Fibroblast of lung (primary cell): ENCODE measurements at places on chromosomes 12 and 14. TPM values are rescaled to one million over a fixed set of nuclear protein-coding genes. Genes with fewer than 3 reads are reported as not detected.

Gene RAPGEF3
- total RNA-seq = 1.0 and 2.8 TPM in 2 replicates

Gene GCH1
- total RNA-seq = 1.5 and 6.4 TPM in 2 replicates

Gene NOS1
- under 0.01 TPM in 2 replicates for total RNA-seq

DNA sequence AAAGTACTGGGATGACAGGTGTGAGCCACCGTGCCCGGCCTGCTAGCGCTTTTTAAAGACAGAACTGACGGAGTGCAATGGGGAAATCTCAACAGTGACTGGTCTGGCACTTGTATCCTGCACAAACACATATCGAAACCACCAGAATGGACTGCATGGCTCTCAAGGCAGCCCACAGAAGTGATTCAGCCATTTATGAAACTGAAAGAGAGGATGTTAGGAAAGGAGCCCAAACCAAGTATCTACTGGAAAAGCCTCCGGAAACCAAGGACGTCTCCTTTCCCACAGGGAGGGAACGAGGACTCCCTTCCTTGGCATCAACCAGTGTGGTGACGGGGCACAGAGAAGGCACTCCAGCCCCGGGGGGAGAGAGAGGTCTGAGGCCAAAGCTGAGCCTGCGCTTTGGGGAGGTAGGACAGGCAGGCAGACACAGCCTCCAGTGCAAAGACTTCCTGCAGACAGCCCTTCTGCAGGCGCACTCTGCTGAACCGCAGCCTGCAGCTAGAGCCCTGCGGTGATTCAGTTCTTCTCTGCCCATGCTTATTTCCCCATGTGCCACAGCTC lies 16.5 kb downstream of the SLC15A4 start:
- DNase-seq = no peak

GRCh38 chr14:106372870-106373652 lies 846.7 kb downstream of the TMEM121 start:
- DNase-seq = no peak

Gene MEG3
- 95.0 and 182 TPM in 2 replicates for total RNA-seq

GRCh38 chr14:99579903-99580571 lies 24.0 kb downstream of the CCDC85C start:
- DNase-seq = peak; percentile 97

DNA sequence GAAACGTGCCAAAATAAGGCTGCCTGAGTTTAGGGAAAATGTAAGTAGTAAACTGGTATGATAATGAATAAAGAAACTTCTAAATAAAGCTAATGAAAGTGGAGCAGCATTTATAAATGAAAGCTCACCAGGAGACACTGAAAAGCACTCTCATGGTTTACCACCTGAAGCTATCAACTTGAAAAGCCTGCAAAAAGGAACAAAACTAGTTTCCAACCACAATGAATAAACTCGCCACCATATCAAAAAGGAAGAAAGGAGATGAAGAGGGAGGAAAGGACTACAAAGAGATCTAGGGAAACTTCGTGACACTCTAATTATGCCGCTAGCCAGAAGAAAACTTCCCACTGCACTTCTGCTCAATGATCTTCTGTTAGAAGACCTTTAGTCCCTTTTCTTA lies 66.7 kb downstream of the MED13L start:
- no peak for DNase-seq

Gene IL22
- not detected in 2 replicates for total RNA-seq

DNA sequence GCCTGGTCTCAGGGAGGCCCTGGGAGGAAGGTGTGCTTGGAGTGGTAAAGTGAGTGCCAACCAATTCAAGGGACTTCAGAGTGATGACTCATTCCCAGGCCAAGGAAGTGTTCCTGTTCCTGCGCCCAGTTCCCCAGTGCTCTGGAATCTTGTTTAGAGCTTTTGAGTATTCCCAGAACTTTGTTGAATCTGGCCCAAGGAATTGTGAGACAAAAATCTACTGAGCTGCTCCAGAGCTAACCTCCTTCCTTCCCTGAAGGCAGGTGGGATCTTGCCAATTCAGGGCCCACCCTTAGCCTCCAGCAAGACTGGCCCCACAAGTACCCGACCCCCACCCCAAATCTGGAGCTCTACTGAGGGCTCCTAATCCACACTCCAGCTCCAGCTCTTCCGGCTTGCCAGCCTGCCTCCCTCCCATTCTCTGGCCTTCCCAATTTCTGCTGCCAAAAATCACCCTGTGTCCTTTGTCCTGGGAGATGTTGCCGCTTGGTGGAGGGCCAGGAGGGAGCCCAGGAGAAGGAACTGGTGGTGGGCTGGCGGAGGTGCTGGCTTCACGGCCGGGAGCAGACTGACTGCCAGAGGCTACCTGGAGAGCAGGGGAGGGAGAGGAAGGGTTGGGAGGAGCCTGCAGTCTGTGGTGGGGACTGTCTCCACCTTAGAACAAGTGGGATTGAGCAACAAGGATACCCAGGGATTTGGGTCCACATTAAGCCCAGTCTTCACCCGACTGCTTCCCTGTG lies 2.0 kb upstream of the ATN1 start:
- DNase-seq = peak; percentile 92

- peak; percentile 95 for DNase-seq
Measured at GRCh38 chr12:10716704-10717315, 6.3 kb downstream of the YBX3 start.

Gene KRT79
- not detected in 2 replicates for total RNA-seq

Gene MYH6
- total RNA-seq = not detected in 2 replicates

- DNase-seq = no peak
Measured at GRCh38 chr12:53966085-53966384, 6.9 kb upstream of the HOXC11 start.

Gene HHIPL1
- total RNA-seq = 7.7 and 9.9 TPM in 2 replicates

DNA sequence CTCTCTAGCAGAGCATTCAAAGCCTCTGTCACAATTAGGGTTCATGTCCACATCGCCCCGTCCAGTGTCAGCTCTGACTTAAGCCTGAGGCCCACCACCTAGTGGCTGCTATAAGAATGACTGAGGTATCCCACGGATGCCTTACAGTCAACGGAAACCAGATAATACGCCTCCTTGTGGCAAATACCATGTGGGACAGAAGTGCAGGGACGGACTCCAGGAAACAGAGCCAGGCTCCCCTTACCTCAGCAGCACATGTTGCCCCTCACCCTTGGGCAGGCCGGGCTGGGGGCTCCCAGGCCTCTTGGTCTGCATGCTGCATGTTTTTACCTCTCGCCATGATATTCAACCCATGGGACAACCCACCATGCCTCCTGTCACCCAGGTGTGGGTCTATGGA lies 86.3 kb downstream of the VWF start:
- peak; percentile 75 for DNase-seq

Gene KLHL33
- total RNA-seq = 0.26 and 1.5 TPM in 2 replicates

Gene SPTB
- under 0.01 TPM in 1 of 2 replicates, not detected in the other for total RNA-seq

GRCh38 chr14:40806471-40806870 lies 800.2 kb upstream of the LRFN5 start:
- no peak for DNase-seq

- DNase-seq = no peak
Measured at GRCh38 chr14:22531451-22532344, 57.3 kb downstream of the DAD1 start.

GRCh38 chr14:45181806-45182205 lies 46.1 kb downstream of the FANCM start:
- no peak for DNase-seq

GRCh38 chr14:88856786-88857366 lies 32.4 kb downstream of the TTC8 start:
- no peak for DNase-seq
